Activated T-helper 1 cell treated with Interleukin-2 at 50 U/mL for 16 hours (primary cell): ENCODE measurements at places on chromosomes 2 and 18.

GRCh38 chr18:4232656-4233055 lies 222.5 kb downstream of the DLGAP1 start:
- DNase-seq: no peak

DNA sequence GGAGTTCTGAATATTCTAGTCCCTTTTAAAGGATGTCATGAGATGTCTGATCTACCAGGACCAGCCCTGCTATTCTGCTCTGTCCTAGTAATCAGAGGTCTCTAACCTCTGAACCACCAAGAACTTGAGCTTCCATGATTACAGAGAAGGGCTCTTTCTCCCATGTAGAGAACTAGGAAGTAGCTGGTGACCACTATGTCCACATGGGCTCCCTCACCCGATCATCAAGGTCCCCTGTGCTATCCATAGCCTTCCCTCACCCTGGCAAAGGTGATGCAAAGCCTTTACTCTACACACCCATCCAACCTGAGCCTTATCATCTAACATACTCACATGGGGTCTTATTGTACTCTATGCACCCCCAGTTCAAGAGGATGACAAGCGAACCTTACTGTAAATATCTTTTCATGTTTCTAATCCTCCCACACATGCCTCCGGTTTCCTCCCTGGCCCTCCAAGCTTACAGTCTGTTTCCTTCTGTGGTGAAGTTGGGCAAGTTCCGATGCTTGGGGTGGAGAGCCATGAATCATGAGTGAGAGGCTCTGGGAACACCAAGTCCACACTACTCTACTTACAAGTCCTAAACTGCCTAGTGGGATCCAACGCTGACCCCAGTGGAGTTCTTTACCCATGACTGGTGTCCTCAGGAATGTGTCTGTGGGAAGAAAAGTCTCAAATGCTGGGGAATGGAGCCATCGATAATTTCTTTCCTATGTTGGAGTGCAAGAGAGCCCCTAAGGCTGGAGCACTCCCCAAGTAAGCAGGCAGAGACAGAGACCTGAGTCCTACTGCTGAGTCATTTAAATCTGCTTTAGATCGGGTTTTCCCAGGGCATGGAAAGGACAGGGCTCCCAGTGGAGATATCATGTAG lies 73.3 kb upstream of the KLF7 start:
- no peak for DNase-seq

DNA sequence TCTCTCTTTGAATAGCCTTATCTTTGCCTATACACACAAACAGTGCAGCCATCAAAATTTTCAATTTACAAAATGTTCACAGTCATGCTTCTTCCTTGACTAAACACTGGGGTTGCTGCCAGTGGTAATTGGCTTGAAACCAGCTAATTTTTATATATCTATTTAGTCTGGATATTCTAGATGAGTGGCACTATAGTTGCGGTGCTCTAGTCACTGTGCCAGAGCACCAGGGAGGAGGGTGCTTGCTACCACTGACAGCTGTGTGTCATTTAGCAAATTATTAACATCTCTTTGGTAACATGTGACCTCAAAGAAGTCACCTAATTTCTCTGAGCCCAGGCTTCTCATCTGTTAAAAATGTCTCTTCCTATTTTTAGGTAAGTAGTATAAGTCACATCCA lies 130.4 kb downstream of the MEIS1 start:
- DNase-seq: no peak

DNA sequence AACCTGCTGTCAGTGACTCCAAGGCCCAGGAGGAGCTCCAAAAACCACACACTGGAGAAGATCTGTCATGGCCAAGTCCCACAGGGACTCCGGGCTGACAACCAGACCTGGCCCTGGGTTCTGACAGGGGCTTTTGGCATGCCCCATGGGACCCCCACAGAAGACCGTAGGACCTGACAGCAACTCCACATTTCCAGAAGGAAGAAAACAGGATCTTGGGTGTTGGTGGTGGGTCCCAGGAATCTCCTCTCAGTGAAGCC lies 275.9 kb upstream of the HS6ST1 start:
- no peak for DNase-seq

GRCh38 chr2:104755026-104755878 lies 98.7 kb upstream of the POU3F3 start:
- DNase-seq: no peak

- DNase-seq: no peak
Measured at GRCh38 chr18:56035546-56035945, 447.6 kb upstream of the TCF4 start.

GRCh38 chr18:80059945-80060344 lies 25.7 kb downstream of the RBFA start:
- no peak for DNase-seq

DNA sequence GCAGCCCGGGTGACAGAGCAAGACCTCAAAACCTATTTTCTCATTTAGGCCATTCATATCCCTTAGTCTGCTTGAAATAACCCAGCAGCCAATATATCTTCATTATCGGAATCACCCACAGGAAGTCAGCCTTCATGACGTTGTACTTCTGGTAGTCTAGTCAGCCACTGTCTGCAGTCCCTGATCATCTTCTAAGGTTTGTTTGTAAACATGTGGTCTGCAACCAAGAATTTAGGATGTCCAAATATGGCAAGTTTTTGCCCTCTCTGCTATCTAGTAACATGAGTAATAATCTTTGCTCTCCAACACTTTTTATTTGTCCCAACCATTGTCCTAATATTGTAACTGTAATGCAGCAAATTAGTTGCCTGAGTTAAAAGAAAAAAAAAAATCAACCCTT lies 92.5 kb downstream of the PRPF40A start:
- no peak for DNase-seq

DNA sequence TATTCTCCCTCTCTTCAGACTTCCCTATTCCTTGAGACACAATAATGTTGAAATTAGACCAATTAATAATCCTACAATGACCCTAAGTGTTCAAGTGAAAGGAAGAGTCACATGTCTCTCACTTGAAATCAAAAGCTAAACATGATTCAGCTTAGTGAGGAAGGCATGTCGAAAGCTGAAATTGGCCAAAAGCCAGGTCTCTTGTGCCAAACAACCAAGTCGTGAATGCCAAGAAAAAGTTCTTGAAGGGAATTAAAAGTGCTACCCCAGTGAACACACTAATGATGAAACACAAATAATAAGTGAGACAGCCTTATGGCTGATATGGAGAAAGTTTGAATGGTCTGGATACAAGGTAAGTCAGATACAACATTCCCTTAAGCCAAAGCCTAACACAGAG lies 115.4 kb downstream of the PXDN start:
- DNase-seq: no peak

DNA sequence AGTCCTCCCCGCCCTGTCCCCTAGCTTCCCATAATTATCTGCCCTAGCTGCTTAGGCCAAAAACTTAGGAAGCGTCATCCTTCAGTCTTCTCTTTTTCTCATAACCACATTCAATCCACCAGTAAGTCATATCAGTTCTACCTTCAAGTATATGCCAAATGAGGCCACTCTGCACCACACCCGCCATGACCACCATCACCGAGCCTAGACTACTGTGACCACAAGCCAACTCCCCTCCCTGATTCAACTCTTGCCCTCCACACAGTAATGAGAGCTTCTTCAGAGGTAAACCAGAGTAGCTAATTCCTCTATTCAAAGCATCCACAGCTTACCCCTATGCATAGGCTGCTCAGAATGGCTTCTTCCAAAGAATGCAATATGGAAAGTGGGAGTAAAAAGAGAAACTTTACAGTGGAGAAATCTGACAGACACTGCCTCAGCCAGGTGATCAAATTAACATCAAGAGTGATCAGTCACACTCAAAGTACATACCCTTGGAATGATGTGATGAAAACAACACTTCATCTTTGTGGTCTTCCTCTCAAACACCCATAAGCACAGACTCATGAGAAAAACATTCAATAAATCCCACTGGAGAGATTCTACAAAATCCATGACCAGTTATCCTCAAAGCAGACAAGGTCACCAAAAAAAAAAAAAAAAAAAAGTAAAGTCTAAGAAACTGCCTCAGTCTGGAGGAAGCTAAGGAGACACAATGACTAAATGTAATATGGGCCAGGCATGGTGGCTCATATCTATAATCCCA lies 17.7 kb downstream of the MBOAT2 start:
- DNase-seq: no peak

- peak; percentile 26 for DNase-seq
Measured at GRCh38 chr18:11849841-11850634, 1.2 kb upstream of the CHMP1B start.

GRCh38 chr2:222383255-222383654 lies 41.1 kb upstream of the SGPP2 start:
- no peak for DNase-seq

DNA sequence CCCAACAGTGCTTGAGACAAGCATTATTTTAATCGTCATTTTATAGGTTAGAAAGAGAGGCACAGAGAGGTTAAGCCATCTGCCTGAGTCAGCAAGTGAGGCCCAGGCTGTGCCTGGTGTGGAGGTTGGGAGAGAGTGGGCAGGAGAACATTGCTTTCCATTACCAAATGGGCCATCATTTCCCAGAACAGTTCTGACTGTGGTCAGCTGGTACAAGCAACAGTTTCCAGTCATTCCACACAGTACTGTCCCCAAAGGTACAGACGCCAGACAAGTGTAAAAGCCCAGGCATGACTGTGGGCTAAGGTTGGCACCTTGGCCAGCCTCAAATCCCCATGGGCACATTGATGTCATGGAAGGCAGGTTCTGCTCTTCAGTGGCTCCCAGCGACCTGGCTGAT lies 98.2 kb upstream of the LCLAT1 start:
- no peak for DNase-seq

DNA sequence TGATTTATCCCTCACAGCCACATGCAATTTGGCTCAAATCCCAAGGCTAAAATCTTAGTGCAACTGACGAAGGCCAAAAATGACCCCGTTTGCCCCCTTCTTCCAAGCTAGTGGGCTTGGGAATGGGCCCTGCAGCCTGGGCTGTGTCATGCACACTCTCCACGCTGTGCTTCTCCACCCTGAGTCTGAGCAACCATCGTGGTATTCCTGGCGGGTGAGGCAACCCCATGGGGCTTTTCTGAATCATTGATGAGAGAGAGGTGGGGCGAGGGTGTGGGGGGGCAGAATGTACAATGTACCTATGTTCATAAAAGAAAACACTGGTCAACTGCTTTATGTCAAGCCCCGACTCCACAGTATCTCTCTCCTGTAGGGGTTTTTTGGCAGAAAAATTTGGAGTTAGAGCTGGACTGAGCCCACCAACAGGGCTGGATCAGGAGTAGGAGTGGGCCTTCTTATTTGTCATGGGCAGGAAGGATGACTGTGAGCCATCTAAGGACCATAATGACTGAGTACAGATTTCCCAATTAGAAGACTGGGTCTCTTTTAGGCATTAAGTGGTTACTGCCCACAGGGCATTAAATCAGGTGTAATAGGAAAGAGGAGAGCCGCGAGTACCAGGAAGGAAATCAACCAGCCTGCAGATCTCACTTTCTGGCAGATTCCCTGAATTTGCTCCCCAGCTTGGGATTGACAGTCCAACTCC lies 8.9 kb downstream of the SULT1C2 start:
- no peak for DNase-seq

DNA sequence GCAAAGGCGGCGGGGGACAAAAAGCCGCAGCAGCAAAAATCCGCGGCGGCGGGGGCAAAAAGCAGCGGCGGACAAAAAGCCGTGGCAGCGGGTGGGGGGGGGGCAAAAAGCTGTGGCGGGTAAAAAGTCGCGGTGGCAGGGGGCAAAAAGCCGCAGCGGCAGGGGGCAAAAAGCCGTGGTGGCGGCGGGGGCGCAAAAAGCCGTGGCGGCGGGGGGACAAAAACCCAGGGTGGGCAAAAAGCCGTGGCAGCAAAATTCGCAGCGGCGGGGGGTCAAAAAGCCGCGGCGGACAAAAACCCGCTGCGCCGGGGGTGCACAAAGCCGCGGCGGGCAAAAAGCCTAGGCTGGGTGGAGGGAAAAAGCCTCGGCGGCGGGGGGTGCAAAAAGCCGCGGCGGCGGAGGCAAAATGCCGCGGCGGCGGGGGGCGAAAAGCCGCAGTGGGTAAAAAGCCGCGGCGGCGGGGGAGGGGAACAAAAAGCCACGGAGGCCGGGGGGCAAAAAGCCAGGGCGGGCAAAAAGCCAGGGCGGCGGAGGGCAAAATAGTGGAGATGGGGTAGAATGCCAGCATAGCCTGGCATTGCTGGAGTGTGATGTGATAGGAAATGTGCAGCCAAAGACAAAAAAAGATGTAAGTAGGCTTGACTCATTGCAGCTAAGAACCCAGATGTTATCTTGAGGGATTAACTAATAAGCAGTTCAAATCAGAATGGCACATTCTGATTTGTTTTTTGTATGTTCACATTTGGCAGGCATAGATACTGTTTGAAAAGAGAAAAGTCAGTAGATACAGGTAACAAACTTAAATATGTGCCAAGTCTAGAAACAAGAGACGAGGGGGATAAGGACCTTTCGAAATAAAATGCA lies 1076.3 kb downstream of the RPIA start:
- DNase-seq: no peak

DNA sequence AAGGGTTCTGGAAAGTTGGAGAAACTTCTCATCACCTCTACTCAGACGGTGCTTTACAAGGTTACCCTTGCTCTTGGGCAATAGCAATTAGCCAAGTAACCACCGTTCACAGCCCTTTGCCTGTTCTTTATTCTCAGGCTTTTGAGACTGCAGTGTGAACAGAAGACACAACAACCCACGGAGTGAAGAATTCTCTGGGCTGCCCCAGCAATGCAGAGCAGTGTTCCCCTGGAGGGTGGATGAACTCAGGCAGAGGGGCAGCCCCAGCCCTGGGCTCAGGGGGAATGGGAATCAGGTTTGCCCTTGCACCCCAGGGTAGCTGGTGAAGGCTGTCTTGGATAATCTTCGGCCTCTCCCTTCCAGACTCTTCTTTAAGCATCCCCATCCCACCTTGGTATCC lies 69.1 kb downstream of the MCFD2 start:
- no peak for DNase-seq

GRCh38 chr2:6973895-6974545 lies 56.8 kb downstream of the RNF144A start:
- DNase-seq: no peak

GRCh38 chr18:69957747-69958146 lies 10.1 kb upstream of the CD226 start:
- DNase-seq: no peak

DNA sequence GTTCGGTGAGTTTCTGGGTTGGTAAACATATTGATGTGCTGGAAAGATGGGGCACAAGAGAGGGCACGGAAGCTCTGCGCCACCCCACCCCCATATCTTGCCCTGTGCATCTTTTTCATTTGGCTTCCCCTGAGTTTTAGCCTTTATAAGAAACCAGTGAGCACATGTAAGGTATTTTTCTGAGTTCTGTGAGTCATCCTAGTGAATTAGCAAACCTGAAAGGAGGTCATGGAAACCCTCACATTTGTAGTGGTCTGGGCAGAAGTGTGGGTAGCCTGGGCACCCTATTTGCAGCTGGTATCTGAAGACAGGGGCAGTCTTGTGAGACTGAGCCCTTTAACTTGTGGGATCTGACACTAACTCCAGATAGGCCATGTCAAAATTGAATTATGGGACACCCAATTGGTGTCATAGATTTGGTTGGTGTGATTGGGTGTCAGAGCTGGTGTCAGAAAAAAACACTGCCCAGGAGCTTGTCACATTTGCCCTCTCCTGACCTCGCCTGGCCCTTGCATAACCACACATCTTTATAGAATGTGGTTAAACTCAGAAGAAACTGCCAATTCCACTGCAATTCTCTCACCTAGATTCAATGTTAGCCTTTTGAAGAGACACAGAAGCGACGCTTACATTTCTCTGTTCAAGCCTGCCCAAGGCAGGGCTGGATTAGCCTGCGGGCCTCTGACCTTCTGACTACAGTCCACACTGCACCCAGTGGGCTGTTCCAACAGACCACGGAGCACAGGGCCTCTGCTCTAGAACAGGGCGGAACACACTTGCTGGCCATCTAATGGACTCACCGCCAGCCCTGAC lies 12.0 kb upstream of the GALM start:
- DNase-seq: no peak
